ENCODE measurements at places on chromosomes 3 and 15.

GRCh38 chr15:101039461-101039860 is 120.3 kb downstream of the LRRK1 start:
- no peak for DNase-seq

- DNase-seq: no peak
Measured at GRCh38 chr15:70635895-70636294, 127.5 kb downstream of the UACA start.

- DNase-seq: no peak
Measured at GRCh38 chr15:56074481-56075265, 81.3 kb upstream of the NEDD4 start.

- DNase-seq: no peak
Measured at GRCh38 chr3:7188551-7188950, 327.6 kb downstream of the GRM7 start.

- peak; percentile 59 for DNase-seq
Measured at GRCh38 chr15:70095408-70096214, 2.1 kb downstream of the TLE3 start.

DNA sequence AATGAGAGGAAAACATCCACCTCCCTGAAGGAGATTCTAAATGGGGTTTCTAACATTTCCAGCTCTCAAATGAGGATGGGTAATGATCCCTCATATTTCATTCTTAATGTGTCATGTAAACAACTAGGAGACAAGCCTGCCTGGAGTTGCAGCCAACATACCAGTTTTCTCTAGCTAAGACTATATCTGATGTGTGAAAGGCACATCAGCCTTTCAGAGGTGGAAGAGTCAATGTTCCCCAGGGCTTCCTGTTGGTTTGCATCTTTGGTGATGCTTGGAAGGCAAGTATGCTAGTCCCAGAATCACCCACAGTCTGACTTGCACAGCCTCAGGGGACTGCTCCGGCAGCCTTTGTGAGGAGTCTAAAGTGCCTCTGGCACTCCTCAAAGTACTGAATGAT is 921.2 kb downstream of the SQOR start:
- no peak for DNase-seq

DNA sequence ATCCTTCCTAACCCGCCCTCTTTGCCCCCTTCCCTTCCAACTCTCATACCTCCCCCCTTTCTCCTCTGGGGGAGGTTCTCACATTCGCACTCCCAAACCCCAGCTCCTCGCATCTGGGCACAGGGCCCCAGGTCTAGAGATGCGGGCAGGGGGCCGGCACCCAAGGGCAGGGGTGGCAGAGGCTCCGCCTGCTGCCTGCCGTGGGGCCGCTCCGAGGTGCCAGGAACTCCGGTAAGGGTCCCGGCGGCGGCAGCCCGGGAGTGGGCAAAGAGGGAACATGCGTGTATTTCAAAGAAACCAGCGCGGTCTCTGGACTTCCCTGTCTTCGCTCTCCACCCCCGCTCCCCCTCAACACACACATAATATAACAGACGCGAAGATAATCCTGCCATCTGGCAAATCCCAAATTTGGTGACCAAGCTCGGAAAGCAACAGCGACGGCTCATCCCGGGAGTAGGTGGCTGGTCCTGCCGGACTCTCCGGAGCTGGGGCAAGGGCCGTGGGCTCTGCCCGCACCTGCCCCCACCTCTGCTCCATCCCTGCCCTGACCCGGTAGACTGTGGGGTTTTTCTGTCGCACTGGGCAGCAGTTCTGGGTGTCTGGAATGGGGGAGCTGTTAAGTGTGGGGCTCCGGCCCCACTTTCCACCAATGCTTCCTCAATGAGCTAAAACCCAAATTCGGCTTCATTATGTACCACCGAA is 31.0 kb downstream of the NR2F2 start:
- no peak for DNase-seq

DNA sequence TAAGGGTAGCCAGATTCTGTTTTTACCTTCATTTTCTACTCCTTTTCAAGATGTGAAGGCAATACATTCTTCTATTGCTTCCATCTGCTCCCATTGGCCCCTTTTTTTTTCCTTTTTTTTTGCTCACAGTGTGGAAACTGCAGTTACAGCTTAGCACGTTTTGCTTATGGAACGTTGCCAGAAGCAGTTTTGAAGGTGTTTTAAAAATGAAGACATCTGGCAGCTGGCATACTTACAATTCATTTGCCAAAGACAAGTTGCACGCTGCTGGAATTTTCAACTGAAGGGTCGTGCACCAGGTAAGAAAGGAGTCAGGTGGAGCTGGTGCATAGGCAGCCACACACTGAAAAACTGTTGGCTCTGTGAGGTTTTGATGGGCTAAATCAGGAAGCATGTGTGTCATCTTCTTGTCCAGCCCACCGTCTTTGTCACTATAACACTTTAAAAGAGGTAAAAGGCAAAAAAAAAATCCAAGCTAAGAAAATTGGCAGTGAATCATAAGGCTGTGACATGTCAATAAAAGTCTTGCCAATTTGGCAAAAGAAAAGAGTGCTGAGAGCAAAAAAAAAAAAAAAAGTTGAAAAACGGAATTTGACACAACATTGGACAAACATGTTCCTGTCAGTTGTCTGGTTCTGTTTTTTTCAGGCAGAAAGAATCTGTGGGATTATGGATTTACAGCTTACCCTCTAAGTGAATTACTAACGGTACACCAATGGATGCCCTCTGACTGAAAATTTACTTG is 225.4 kb upstream of the SOX2 start:
- DNase-seq: no peak

GRCh38 chr15:100690032-100690794 is 87.8 kb downstream of the ASB7 start:
- no peak for DNase-seq

GRCh38 chr3:74273091-74273490 is 341.4 kb downstream of the CNTN3 start:
- DNase-seq: no peak

- no peak for DNase-seq
Measured at GRCh38 chr3:159923336-159923735, 65.3 kb upstream of the IL12A start.

DNA sequence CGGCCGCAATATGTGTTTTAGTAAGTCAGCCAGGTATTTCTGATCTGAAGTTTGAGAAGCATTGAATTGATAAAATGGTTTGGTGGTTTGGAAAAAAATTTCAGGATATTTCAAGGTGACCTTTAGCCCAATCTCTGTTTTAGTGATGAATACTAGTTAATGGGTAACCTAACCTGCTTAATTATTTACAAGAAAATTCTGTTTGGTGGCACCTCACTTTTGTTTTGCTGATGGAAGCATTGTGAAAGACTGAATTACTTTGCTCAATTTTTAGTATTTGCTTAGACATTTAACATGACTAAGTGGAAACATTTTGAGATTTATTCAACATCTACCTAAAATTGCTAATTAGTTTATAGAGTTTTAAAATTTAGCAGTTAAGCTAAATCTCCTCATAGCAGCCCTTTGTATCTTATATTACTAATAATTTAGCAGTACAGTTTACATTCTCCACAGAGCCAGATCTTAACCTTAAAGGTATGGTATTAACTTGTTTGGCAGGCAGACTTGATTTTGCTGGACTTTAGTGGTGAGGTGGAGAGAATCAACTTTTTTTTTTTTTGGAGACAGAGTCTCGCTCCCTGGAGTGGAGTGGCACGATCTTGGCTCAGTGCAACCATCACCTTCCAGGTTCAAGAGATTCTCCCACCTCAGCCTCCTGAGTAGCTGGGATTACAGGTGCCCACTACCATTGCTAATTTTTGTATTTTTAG is 35.4 kb downstream of the GRAMD1C start:
- no peak for DNase-seq

GRCh38 chr3:33879540-33879939 is 81.1 kb downstream of the PDCD6IP start:
- DNase-seq: no peak

DNA sequence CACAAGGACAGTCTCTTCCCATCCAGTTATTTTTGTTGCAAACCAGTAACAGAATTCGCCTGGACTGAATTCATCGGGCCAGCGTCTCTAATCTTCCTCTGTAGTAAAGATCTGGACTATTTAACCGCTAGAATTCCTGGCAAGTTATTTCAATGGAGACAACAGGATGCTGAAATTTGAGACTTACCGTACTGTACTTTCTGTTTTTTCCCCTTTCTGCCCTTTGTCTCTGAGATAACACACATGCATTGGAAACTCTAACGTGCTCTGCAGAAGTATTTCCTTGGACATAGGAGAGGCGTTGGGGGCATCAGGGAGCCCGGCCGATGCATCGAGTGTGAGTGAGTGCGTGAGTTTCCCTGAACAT is 61.5 kb downstream of the ASB7 start:
- DNase-seq: no peak

GRCh38 chr3:87706176-87706575 is 352.6 kb downstream of the CGGBP1 start:
- DNase-seq: peak; percentile 83

DNA sequence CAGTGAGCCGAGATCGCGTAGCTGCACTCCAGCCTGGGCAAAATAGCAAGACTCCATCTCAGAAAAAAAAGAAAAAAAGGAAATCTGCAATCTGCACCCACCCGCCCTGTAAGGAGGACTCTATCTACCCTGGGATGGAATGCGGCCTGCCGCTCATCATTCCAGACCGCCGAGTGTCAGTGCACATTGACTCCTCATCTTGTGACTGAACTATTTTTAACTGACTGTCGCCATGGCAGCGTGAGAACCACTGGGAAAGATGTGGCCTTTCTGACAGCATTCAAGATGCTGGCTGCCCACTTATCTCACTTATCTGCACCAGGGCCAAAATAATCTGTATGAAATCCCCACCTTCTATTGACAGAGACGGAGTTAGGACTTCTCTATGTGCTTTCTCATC is 38.8 kb upstream of the ANKRD34C start:
- DNase-seq: no peak

Measured in suppressor macrophage treated with lipopolysaccharide for 4 hours (primary cell).